ENCODE measurements at places on chromosomes 7 and 10.

DNA sequence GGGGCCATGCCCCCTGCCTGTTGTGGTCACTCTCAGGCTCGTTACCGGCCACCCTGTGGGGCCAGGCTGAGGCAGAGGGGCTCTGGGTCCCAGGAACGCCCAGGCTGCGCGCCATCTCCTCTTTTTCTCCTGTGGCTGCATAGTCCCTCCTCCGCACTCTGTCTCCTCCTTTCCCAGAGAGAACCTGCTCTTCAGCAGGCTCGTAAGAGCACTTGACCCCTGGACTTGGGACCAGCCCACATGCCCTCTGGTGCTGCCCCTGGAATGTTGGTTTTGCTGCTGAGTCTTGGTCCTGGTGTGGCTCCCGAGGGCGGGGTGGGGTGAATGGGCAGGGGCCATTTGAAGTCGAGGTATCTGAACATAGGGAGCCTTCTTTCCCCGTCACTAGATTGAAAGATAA is 6.6 kb upstream of the BHLHA15 start:
- DNase-seq = no peak

DNA sequence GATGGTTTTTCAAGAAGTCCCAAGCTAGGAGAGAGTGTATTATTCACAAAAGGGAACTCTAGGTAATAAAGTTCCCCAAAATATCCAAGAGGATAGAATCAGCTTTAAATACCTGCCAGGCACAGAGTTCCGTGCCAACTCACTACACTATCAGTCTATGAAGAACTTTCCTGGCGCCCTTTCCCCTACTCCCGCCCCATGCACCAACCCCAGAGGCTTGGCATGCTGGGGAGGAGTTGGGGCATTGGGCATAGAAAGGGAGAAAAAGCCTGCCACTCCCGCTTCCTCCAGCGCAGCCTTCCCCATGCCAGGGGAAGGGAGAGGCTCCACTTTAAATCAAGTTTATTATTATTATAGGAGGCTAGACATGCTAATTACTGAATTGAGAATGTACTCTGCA is 54.9 kb downstream of the ZNF800 start:
- DNase-seq = no peak

DNA sequence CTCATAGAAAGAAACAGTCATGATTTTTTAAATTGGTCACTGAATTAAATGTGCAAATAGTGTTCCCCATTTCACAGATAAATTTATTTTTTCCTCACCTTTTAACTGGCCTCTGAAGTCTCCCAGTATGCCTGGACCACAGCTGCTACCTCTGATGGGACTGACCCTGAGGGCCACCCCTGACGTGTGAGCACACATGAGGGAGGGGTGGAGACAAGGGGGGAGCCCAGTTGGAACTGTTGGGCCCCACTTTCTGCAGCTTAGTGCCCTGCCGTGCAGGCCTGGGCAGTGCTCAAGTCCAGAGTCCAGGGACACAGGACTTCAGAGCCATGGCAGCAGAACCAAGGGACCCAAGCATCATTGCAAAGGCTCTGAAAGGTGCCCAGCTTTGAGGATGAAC is 243.9 kb downstream of the GRID1 start:
- DNase-seq = no peak

DNA sequence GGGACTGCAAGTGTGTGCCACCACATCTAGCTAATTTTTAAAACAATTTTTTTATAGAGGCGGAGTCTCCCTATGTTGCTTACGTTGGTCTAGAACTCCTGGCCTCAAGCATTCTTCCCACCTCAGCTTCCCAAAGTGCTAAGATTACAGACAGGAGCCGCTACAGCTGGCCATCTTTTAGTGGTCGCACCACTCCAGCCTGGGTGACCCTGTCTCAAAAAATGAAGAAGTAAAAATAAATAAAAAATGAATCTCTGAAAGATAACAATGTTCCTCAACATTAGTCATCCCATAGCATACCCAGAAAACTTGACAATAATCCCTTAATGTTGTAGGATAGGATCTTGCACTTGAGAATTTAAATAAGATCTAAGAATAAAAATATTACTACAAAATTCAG is 18.2 kb downstream of the WBP1L start:
- no peak for DNase-seq

GRCh38 chr7:12127455-12127854 is 83.6 kb upstream of the TMEM106B start:
- no peak for DNase-seq

GRCh38 chr7:125122173-125122572 is 192.5 kb upstream of the POT1 start:
- no peak for DNase-seq

DNA sequence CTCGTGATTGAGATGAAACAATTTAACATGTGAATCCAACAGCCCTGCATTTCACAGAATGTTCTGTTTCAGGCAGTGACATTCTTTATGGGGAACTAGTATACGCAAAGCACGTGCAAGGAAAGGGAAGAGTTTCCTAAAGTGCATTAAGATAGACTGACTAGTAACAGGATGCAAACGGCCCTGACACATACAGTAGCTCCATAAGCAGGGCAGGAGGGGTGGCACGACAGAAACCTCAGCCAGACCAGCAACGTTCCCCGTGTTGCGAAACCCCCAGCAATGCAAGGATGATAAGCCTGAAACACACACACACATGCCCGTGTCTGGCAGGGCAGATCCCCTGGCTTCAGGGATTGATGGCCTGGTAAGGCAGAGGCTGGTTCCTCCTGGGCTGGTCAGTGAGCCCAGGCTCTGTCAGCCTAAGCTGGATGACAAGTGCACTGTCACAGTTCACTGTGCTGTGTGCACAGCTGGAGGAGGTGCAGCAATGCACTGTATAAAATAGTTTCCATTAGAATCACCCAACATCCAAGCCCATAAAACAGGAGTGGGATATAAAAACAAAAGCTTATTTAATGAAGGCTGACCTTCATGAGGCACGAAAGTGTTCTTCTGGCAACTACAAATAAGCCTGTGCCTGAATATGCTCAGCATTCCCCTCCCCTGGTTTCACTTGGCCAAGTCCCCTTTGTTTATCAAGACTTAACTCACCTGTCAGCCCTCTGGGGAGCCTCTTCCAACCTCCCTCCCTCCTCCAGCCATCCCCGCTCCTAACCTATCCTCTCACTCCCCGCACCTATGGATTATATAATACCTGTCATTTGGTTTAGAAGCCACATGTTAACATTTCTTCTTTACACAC is 88.8 kb downstream of the GSAP start:
- no peak for DNase-seq

GRCh38 chr10:119817991-119818888 is 54.4 kb downstream of the MCMBP start:
- no peak for DNase-seq

GRCh38 chr10:71085689-71086438 is 126.5 kb upstream of the UNC5B start:
- DNase-seq = no peak

DNA sequence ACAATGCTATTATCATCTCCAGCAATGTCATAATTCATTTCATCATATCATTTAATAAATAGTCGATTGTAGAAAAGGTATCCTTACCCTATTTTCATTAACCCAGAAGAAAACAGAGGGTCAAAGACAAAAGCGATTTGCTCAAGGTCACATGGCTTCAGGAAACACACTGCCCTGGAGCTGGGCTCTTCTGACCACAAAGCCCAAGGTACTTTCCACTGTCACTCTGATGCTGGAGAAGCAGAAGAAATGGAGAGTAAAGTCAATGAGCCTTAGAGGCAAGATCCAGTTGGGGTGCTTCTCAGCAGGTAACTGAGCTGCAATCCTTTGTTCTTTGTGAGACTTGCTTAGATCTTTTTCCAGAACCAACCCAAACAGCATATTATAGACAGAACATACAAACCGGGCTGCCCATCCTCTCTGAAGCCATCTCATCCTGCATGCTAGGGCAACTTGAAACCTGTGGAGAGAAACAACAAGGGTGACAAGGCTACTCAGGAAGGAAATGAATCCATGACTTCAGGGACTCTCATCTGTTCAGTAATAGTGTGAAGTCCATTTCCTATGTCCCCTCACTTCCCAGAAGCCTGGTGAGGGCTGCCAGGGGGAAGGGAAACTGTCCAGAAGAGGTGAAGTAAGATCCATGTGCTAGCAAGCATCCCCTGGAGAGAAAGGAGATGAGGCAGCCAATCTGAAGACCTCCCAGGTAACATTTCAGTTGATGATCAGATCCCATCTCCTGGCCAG is 148.6 kb upstream of the SVIL start:
- no peak for DNase-seq

- DNase-seq = no peak
Observed at GRCh38 chr7:157471259-157472125, 134.7 kb downstream of the DNAJB6 start.

- no peak for DNase-seq
Observed at GRCh38 chr7:29032146-29032545, 74.0 kb upstream of the TRIL start.

- no peak for DNase-seq
Observed at GRCh38 chr7:140581411-140581810, 59.2 kb downstream of the DENND2A start.

GRCh38 chr10:17607603-17608332 is 9.4 kb downstream of the HACD1 start:
- DNase-seq = no peak

DNA sequence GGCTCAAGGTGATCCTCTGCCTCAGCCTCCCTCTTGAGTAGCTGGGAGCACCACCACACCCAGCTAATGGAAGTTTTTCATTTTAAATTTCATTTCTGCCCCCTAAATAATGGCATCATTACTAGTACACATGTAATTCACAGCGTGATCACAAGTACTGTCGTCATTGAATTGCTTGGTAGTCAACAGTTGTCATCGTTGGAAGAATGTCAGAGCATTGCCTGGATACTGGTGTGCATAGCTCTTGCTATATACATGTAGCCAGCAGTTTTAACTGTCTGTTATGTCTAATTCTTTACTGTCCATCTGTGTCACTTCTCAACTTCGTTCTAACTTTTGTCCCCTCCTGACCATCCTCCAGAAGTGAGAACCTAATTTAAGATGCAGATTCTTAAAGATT is 62.1 kb downstream of the CRPPA start:
- no peak for DNase-seq

DNA sequence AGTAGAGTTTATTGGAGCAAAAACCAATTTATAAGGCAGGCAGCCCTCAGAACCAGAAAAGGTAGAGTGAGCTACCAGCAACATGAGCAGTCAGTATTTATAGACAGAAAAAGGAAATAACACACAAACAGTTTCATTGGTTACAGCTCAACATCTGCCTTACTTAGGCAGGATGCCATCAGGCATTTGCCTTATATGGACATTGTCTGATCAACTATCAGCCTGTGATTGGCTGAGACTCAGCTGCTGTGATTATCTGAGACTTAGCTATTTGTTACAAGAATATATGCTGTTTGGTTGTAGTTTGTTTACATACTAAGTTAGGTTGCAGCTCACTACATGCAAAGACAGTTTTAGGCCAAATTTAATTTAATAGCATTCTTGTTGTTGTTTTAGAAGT is 60.4 kb upstream of the CDK1 start:
- DNase-seq = no peak

- no peak for DNase-seq
Observed at GRCh38 chr10:91088300-91089140, 131.9 kb upstream of the PCGF5 start.

DNA sequence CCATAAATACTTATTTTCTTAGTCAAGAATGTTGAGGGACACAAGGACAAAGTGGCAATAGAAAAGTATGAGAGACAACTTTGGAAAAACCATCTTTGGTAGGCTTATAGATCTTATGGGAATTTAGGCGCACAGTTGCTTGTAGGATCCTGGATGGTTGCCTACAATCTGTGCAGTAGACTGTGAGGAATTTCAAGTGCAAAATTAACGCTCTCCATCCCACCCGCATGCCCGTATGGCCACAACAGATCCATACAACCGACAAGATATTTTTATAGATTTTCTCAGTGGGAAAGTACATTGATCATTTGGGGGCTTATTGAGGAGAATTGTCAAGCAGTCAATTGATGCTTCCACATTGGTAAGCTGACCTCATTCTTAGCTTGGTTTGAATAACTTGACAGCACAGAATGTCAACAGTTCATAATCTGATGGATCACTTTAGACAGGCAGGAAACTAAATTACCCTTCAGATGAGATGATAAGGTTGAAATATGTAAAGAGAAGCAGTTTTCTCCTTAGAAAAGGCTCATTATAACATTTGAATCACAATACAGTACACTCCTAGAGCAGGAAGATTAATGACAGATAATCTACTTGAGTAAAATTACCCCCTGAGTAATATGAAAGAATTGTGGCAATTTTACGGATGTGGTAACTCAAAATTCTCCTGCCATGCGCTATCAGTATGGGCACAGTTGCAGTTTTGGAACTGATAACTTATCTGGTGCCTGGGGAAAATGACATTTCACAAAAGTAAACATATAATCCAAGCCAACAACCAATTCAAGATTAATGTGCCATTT is 479.7 kb downstream of the KIF20B start:
- no peak for DNase-seq

- no peak for DNase-seq
Observed at GRCh38 chr7:37061849-37062559, 337.7 kb upstream of the AOAH start.

- DNase-seq = no peak
Observed at GRCh38 chr10:5622186-5622960, 44.0 kb downstream of the ASB13 start.

- DNase-seq = no peak
Observed at GRCh38 chr7:25951414-25952260, 200.4 kb upstream of the NFE2L3 start.

DNA sequence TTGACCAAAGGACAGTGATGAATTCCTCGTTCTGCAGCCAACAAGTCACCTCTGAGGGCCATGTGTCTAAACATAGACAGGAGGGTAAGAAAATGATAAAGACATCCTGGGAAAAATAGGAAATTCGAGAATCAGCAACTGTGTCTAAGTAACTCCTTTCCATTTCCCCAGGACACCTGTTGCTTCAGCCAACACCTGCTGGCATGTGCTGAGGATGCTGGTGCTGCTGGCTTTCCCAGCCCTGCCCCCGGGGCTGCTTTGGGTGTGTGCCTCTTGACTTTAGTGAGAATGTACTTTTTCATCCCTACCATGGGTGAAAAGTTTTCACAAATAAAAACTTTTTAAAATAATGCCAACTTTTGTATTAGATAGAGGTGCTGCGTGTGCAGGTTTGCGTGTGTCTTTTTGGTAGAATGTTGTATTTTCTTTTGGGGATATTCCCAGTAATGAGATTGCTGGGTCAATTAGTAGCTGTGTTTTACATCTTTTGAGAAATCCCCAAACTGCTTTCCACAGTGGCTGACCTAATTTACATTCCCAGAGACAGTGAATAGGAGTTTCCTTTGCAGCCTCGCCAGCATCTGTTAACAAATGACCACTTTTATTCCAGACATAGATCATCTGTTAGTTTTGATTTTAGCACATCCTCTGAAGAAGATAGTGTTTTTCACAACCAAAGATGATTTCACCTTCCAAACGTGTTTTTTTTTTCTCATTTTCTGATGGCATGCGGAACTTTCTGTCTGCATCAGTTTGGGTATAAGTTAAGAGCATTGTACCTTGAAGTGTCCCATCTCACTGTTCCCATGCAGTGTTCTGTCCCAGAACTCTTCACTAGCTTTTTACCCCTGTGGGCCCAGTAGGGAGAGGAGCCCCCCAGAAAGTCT is 104.2 kb upstream of the ACBD5 start:
- no peak for DNase-seq
